Stimulated activated CD4-positive, alpha-beta T cell treated with anti-CD3 and anti-CD28 coated beads, TNF-alpha, amount 100 ng/mL, for 24 hours (primary cell): ENCODE measurements at places on chromosomes 7 and 10.

DNA sequence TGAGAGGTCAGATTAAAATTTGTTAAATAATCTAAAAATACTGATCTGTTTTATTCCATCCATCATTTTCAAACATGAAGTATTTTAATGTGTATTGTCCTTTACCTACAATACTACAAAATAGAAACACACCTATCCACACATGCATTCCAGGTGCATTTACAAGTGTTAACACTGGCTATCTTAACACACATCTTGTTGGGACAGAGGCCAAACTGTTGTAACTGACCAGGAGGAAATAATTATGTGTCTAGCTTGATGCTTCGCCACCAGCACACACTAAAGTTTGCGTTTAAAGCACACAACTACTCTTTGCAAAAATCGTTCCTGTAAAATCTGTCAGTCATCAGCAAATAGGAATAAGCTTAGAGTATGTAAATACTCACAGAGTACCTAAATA, 2.8 kb downstream of the PANK1 start:
- no peak for DNase-seq

GRCh38 chr10:102721954-102722353, 7.5 kb downstream of the SFXN2 start:
- no peak for DNase-seq

DNA sequence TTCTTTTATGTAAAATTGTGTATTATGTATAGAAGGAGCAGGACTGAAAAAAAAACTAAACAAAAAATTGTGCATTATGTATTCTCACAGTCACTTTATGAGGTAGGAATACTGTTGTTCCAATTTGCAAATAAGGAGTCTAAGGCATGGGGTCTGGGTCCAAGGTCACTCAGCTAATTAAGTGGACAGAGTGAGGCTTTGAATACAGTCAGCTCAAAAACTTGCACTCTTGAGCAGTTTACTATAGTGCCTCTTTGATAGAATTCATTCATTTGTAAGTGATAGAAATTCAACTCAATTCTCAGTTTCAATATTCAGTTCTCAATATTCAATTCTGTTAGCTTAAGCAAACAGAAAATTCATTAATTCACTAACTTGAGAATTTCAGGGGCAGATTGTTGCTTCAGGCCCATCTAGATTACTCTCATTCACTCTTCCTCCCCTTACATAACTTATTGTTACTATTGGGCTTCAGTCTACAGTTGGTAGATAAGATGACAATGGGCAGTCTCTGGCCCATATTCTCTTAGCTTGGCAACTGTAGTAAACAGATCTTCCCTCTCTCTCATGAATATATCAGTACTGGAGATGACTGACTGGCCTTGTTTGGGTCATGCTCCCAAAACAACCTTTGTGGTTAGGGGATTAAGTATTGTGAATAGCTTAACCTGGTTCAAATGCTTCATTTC, 86.6 kb downstream of the BTAF1 start:
- no peak for DNase-seq

GRCh38 chr7:105345725-105346124, 43.0 kb downstream of the SRPK2 start:
- DNase-seq, result no peak

- DNase-seq, result no peak
Measured at GRCh38 chr10:100502926-100503494, 16.7 kb downstream of the SEC31B start.

DNA sequence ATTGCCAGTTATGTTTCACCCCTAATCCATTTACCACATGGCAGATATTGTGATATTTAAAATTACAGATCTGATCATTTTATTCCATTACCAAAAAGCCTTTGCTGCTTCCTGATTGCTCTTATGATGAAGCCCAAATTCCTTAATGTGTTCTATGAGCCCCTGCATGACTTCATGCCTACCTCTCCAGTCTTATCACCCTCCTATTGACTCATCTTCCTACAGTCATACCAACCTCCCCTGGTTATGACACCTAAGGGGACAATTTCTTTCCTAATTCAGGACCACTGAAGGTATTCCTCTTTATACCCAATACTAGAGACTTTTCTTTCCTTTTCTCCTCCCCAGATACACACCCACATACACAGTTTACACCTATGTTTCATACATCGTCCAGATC, 36.0 kb downstream of the TES start:
- no peak for DNase-seq

- DNase-seq, result no peak
Measured at GRCh38 chr10:23614483-23614882, 175.6 kb downstream of the OTUD1 start.

- DNase-seq, result no peak
Measured at GRCh38 chr10:69051710-69052487, 36.0 kb upstream of the SRGN start.

- DNase-seq, result no peak
Measured at GRCh38 chr7:81857385-81857784, 87.5 kb upstream of the HGF start.

GRCh38 chr10:25175527-25176420, 973 bp downstream of the GPR158 start:
- DNase-seq, result no peak

DNA sequence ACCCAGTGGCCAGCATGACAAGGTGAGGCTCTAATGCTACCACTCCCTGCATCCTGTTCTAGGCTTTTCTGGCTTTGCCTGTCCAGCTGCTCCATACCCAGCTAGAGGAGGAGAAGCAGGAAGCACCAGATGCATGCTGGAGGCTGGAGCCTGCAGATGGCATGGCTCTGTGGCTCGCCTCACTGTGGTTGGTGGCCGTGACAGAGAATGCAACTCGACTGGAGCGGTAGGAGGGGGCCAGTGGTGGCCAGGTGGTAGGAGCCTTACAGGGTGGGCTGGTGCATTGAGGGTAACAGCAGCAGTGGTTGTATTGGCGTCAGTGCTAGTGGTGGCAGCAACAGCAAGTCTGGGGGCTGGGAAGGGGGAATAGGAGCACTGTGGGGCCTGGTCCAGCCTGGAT, 128.6 kb downstream of the ZNF248 start:
- DNase-seq, result no peak

DNA sequence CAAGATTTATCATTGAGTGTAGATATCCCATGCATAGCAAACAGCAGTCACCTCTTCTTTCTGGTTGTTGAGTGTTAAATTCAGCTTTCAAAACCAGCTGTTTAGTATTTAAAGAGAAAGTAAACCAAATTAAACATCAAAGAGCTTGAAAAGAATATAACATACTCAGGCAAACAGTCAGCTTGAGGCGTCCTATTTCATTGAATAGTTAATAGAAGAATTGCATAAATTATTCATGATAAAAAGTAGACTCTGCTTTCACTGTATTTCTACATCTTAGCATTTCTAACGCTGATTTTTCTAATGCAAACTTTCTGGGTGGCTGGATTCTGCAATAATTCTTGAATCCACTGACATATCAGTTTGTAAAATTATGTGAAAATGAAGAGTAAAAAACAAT, 464.5 kb upstream of the LRRN3 start:
- DNase-seq, result no peak

- no peak for DNase-seq
Measured at GRCh38 chr7:34277016-34277802, 371.9 kb downstream of the BMPER start.

GRCh38 chr7:27581906-27582305, 80.8 kb downstream of the HIBADH start:
- no peak for DNase-seq

GRCh38 chr7:85041605-85042216, 145.1 kb downstream of the SEMA3D start:
- no peak for DNase-seq

DNA sequence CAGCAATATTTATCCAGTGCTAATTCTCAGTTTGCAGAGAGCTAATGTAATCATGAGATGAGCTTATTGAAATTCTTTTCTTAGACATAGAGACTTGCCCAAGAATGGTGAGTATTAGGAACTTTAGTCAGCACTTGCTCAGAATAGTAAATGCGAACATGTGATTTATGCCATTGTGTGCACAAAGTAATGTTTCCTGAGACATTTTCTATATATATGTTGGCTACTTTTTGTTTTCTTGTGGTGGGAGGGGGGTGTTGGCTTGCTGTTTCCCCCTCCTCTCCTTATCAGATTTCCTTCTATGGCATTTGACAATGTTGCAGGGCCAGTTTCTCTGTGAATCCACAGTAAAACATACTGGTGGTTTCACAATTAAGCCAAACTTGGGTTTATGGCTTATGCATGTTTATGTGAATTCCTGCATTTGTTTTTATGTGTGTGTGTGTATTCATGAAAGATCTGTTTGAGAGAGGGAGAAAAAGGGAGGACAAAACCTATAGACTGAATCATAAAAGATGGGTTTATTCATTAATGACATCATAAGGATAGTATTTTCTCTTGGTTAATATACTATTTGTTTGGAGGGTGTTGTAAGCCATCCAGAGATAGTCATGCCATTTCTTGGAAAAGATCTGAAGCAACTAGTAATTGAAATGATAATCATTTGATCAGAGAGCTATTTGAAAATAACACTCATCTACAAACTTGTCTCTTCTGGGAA, 36.3 kb downstream of the ARID5B start:
- DNase-seq, result no peak

DNA sequence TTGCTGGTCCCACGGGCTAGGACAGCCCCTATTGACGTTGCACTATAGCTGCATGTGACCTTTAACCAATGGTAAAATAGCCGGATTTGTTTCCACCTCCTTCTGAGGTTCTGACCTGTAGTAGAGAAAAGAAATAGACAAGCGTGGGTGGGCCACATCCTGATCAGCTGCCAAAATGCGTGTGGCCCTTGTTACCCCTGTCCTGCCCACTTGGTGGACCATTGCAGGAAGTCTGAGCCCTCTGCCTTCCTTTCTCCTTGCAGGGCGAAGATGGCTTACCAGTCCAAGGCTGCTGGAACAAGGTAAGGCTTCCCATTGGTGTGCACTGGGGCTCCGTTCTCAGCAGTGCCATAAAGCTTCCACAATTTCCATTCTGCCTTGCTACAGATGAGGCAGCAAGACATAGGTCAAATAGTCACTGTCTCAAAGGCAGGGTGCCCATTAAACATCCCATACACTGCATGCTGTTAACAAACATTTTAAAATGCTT, 95.9 kb upstream of the MACROH2A2 start:
- DNase-seq, result no peak

DNA sequence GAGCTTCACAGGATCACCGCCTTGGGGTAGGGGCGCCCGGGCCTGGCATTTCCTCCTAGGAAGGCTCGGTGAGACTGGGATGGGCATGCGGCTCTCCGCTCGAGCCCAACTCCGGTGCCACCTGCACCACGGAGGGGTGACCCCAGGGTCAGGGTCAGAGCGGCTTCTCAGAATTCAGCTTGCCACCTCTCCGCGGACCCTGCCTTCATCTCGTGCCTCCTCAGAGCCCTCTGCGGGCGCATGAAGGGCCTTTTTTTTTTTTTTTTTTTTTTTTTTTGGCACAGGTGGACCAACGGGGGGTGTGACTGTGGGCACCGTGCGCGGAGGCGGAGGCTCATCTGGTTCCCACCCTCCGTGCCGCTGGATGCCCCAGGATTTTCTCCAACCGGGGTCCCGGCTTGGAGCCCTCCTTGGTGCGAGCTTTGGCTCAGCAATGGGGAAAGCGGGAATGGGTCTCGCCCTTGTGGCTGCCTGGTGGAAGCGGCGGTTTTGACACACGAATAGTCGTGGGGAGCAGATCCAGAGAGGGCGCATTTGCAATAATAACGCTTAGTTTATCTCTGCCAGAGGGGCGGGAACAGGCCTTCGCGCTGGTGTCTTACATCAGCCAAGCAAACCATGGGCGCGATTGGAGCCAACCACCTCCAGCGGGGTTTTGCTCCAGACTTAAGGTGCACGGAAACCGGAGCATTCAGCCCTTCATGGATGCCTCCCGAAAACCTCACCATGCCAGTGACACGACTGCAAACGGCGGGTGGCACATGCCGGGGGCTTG, 5.0 kb upstream of the TNRC18 start:
- no peak for DNase-seq

GRCh38 chr10:11560076-11560709, 51.3 kb downstream of the USP6NL start:
- DNase-seq, result no peak

DNA sequence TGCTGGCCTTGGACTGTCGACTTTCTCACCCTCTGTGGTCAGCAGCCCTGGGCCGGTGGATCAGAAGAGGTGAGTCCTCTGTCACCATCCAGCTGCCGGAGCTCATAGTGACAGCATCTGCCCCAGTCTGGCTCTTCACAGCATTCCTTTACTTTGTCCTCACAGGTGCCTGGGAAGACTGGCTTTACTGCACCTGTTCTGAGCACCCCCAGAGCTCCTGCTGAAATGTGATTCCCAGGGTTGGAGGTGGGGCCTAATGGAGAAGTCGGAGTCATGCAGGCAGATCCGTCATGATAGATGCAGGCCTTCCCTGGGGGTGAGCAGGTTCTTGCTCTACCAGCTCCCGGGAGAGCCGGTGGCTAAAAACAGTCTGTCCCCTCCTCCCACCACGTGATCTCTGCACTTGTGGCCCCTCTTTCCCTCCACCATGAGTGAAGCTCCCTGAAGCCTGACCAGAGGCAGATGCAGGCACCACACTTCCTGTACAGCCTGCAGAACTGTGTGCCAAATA, 171.5 kb downstream of the ZMYND11 start:
- DNase-seq, result no peak

DNA sequence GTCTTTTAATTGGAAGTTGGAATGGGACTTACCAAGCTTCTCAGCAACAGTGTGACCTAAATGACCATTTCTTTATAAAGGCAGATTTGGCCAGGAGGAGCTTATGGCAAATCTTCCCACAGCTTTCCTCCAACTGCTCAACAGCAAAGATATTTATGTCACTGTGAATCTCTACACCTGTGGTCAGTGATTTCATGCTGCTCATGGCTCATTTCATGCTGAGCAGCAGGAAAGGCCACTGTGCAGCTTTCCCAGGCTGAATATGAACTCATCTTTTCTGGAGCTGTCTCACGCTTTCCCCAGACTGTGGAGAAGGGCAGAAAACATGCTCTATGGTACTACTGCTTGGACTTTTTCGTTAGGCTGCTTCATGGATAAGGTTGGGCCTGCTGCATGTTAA, 29.8 kb downstream of the CALCR start:
- DNase-seq, result no peak

DNA sequence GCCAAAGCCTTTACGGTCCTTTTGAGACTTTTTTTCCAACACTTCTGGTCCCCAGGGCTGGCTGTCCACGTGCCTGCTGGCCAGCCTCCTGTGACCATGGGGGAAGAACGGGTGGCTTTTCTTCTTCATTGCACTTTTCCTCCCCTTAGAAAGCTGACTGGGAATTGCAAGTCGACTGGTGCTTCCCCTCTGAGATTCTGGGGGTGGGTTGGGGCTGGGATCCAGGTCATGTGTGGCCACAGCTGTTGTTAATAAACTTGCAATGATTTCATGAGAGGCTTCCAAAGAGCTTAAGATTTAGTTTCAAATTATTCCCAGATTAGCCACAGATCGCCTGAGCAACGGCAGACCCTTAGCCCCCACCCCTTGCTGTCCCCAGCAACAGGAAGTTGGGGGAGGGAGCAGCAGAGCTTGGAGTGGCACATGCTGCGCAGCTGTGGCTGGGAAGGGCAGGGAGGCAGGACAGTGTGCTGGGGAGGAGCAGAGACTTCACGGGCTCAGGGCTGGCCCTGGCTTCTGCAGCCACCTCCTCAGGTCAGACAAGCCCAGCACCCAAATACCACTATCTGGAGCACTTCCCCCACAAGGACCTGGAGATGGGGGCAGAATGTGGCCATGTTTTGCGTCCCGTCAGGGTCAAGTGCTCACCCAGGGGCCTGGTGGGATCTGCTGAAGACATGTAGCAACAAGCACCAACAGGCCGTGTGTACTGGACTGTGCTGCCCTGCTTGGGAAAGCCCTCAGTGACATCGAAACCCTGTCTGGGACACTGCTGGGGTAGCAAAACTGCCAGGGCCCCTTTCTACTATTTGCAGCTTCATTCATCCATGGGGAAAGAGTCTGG, 147.1 kb downstream of the RNF216 start:
- DNase-seq, result no peak

- DNase-seq, result no peak
Measured at GRCh38 chr10:70425096-70425495, 16.4 kb downstream of the NODAL start.
